ENCODE measurements at places on chromosomes 13 and 19.
A peak's percentile ranks its signal among the peaks of the same experiment; 100 is the strongest.

- DNase-seq = no peak
Measured at GRCh38 chr13:101025519-101025918, 350.9 kb upstream of the TMTC4 start.

DNA sequence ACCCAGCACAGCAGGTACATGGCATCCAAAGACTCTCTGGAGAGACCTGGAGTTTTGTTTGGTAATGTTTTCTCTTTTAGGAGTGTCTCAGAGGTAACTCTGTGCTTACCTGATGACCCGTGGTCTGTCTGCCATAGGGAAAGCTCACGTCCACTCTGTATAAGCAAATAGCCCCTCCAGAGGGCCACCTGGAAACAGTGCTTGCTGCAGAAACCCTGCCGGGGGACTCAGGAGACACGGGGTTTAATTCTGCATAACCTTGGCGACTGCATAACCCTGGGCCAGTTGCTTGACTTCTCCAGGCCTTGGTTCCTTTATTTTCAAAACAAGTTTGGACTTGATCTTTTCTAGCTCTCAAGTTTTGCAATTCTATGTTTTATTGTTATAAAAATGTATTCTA lies 187.2 kb upstream of the SOX1 start:
- DNase-seq = no peak

DNA sequence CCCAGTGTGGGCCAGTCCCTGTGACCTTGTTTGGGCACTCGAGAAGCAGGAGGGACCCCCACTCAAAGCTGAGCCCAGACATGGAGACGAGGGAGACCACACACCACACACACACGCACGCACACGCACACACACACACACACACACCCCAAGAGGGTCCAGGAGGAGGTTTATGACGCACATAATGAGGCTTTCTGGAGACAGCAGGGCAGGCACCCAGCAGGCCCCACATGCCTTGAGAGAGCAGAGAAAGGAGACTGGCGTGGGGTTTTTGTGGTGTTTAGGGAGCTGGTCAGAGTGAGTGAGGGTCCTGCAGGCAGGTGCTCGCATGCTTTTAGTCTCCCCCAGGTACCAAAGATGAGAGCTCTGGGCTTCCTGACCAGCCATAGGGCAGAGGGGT lies 42.4 kb downstream of the GPR12 start:
- DNase-seq = no peak

- no peak for DNase-seq
Measured at GRCh38 chr19:35219008-35219407, 9.5 kb downstream of the FAM187B start.

GRCh38 chr19:9945319-9945966 lies 9.1 kb upstream of the OLFM2 start:
- peak; percentile 99 for DNase-seq

- no peak for DNase-seq
Measured at GRCh38 chr19:10417541-10418234, 2.6 kb upstream of the PDE4A start.

DNA sequence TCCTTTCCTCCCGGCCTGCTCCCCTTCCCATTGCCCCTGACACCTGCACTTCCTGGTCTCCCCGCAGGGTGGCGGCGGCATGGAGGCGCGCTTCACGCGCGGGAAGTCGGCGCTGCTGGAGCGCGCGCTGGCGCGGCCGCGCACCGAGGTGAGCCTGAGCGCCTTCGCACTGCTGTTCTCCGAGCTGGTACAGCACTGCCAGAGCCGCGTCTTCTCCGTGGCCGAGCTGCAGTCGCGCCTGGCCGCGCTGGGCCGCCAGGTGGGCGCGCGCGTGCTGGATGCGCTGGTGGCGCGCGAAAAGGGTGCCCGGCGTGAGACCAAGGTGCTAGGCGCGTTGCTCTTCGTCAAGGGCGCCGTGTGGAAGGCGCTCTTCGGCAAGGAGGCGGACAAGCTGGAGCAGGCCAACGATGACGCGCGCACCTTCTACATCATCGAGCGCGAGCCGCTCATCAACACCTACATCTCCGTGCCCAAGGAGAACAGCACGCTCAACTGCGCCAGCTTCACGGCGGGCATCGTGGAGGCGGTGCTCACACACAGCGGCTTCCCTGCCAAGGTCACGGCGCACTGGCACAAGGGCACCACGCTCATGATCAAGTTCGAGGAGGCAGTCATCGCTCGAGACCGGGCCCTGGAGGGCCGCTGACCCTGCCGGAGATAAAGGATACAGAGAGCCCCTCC lies 1.7 kb downstream of the TRAPPC5 start:
- DNase-seq = peak; percentile 10

- no peak for DNase-seq
Measured at GRCh38 chr13:100917011-100917410, 242.4 kb upstream of the TMTC4 start.

DNA sequence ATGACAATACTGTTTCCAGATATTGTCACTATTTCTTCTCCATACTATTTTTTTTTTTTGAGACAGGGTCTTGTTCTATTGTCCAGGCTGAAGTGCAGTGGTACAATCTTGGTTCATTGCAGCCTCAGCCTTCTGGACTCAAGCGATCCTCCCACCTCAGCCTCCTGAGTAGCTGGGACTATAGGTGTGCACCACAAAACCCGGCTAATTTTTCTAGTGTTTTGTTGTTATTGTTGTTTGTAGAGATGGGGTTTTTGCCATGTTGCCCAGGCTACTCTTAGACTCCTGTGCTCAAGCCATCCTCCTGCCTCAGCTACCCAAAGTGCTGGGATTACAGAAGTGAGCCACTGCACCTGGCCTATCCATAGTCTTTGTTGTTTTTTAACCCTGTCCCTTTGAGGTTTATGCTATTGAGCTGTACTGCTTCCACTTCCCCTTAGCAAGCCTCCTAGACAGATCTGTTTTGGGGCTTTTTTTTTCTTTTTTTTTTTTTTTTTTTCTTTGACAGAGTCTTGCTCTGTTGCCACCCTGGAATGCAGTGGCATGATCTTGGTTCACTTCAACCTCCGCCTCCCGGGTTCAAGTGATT lies 27.6 kb upstream of the MAP3K10 start:
- DNase-seq = no peak

DNA sequence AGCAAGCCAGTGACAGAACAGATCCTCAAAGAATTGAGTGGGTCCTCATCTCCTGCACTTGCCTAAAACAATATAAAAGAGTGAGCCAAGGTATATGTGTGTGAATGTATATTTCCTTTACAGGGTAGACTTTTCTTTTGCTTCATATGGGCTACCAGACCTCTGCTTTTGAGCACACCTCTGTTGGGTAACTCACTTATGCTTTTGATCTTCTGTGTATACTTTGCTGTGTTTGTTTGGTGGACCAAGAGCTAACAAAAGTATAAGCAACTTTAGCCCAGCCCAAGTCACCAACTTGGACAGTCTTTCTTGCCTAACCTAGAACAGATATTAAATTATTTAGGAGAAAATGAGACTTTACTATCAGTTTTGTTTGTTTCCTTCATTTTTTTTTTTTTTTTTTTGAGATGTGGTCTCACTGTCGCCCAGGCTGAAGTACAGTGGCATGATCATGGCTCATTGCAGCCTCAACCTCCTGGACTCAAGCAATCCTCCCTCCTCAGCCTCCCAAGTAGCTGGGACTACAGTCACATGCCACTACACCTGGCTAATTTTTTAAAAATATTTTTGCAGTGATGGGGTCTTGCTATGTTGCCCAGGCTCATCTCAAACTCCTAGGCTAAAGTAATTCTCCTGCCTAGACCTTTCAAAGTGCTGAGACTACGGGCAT lies 513.1 kb downstream of the DCT start:
- DNase-seq = no peak

DNA sequence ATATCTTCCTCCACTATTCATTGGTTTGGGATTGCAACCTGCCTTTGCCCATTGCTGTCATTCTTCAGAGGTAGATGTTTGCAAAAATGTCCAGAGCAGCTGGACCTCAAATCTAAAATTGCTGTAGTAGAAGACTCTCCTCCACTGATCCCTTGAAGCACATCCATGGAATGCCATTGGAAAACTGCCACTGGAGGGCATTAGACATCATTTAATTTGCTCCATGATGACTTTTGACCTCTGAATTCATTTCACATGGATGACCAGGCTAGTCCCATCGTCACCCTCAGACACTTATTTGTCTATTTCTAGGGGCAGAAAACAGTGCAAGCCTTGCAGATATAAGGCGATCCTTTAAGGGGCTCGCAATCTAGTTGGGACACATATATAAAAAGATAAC lies 33.9 kb upstream of the FLT1 start:
- peak; percentile 8 for DNase-seq

DNA sequence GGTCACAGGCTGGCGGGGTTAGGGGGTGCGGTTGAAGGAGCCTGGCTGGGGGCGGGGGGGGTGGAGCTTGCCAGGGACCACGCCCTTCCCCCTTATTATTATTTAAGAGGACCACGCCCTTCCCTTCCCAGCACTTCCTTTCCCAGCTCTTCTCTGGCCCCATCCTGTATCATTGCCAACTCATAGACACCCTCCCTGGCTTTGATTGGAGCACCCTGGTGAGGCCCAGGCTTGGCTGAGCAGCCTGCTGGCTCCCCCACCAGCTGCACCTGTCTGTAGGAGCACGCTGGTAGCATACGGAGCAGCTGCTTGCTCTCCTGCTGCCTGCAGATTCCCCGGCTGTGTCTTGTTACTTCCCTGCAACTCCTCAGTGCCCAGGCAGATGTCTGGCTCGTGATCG lies 62.5 kb upstream of the PDX1 start:
- DNase-seq = no peak

- DNase-seq = no peak
Measured at GRCh38 chr19:13869281-13869680, 7.7 kb upstream of the NANOS3 start.

- DNase-seq = no peak
Measured at GRCh38 chr13:106425661-106426060, 109.8 kb downstream of the EFNB2 start.

- DNase-seq = no peak
Measured at GRCh38 chr13:40480012-40480914, 186.2 kb downstream of the FOXO1 start.

- DNase-seq = no peak
Measured at GRCh38 chr19:4376671-4376990, 23.7 kb downstream of the SH3GL1 start.

DNA sequence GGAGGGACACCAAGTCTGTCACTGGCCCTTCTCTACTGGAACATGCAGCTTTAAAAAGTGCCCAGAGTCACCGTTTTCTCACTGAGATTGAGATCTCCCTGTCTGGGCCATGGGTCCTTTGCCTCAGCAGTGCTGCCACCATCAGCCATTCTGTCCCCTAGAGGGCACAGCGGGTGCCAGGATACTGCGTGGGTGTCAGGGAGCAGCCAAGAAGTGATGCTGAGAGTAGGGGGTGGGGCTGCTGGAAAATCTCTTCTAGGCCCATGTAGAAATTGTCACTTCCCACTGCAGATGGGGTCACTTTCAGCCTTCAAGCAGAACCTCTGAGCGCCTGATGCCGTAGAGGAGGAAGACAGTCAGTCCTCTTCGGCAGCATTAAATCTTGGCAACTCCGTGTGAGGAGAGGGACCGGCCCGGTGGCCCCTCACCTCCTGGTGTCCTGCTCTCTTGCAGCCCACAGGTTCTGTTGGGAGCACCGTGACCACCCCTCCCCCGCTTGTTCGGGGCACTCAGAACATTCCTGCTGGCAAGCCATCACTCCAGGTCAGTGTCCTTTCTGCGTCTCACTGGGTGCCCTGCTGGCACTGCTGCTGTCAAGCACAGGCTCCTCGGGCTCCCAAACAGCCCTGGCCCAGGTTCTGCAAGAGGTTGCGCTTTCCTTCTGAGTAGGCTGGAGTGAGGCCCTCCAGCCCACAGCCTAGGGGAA lies 21.4 kb downstream of the TSSK6 start:
- no peak for DNase-seq

DNA sequence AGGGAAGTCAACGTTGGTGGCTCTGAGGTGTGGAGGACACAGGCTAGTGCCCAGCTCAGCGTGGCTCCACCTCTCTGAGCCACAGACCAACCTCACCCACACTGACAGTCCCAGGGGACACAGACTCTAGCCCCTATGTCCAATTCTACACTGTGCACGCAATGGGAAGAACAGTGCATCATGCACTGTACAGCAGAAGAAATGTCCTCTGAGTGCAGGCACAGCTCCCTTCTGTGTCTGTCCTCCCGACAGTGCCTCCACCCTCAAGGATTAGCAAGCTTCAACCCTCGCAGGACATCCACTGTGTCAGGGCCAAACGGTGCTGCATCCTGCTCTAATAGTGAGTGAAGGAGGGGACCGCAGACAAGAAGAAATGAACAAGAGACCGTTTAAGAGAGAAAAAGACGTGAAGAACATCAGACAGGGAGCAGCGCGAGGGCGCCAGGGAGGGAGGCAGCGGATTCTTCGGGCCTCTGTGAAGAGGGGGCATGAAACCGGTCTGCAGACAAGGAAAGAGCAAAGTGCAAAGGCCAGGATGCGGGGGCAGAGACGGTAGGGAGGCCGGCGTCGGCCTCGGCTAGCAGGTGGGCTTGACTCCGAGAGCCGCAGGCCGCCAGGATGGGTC lies 681 bp downstream of the ZNF837 start:
- no peak for DNase-seq

- DNase-seq = peak; percentile 90
Measured at GRCh38 chr13:109874484-109875454, 88.4 kb upstream of the IRS2 start.

- DNase-seq = no peak
Measured at GRCh38 chr19:38596057-38596981, 21.4 kb downstream of the MAP4K1 start.

Data from fibroblast of upper back skin (primary cell).